ENCODE measurements at places on chromosomes 1 and 21.

DNA sequence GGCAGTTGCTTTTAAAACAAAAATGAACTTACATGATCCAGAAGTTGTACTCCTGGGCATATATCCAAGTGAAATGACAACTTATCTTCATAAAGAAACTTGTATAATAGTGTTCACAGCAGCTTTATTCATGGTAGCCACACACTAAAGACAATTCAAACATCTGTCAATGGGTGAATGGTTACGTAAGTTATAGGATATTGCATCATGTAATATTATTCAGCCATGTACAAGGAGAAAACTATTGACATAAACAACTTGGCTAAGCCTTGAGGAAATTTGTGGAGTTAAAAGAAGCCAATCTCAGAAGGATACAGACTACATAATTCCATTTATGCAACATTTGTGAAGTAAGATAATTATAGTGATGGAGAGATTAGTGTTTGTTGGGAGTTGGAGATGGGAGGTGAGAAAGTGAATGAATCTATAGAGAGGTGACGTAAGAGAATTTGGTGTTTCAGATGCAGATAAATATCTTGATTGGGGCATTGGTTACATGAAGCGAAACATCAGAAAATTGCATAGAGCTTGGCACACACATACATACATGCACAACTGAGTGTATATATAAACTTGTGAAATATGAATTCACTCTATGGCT is 49.9 kb upstream of the GRIK1 start:
- DNase-seq, result no peak

DNA sequence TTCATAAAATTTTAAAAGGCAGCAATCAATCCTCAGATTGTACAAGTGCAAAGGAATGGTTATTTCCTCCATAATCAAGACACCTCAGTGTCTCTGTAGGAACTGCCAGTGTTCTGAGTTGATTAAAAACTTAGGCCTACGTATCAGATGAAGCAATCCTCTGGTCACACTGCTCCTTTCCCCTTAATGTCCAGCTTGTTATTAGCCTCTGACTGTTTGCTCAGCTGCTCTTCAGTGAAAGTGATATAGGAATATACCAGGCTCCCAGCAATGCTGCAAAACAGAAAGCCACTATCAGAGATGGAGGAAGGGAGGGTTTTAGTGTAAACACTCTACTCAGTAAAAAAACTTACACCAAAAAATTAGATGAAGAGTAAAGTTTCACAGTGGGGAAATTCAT is 49.8 kb downstream of the SLC35D1 start:
- DNase-seq, result no peak

GRCh38 chr1:216293683-216294082 is 129.6 kb downstream of the USH2A start:
- DNase-seq, result no peak

- DNase-seq, result no peak
Measured at GRCh38 chr1:32883338-32884031, 2.8 kb upstream of the HPCA start.

GRCh38 chr1:151213560-151213959 is 15.2 kb downstream of the PIP5K1A start:
- no peak for DNase-seq

DNA sequence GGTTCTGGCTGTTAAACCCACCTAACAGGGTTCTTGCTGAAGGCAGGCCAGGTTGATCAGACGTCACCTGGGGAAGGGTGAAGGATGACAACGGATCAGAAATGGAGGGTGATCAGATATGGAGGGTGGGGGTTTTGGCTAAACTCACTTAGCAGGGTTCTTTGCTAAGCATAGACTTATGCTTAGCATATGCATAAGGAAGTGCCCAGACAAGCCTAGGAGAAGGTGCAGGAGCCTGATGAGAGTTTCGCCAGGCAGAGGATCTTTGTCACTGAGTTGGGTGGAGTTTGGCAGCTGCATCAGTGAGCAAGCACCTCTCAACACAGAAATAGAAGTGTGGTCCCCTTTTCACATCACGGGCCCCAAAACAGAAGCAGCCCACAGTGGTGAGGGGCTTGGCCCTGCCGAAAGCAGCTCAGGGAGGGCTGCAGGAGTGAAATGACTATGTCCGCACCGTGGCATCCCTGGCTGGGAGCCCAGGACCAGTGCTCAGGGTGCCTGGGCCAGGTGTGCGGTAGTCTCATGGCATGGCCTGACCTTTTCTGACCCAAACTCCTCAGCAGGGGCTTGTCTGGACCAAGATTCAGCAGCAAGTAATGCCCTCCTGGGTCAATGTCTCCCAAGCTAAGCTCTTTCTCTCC is 101.6 kb downstream of the AJAP1 start:
- no peak for DNase-seq

GRCh38 chr1:203328714-203329122 is 22.2 kb downstream of the FMOD start:
- DNase-seq, result no peak

- DNase-seq, result no peak
Measured at GRCh38 chr1:236282425-236282716, 613 bp upstream of the ERO1B start.

DNA sequence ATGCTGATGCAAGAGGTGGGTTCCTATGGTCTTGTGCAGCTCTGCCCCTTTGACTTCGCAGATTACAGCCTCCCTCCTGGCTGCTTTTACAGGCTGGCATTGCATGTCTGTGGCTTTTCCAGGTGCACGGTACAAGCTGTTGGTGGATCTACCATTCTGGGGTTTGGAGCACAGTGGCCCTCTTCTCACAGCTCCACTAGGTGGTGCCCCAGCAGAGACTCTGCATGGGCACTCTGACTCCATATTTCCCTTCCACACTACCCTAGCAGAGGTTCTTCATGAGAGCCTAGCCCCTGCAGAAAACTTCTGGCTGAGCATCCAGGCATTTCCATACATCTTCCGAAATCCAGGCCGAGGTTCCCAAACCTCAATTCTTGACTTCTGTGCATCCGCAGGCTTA is 989.0 kb downstream of the PLA2G4A start:
- no peak for DNase-seq

- DNase-seq, result no peak
Measured at GRCh38 chr1:9907441-9907840, 2.6 kb downstream of the CTNNBIP1 start.

DNA sequence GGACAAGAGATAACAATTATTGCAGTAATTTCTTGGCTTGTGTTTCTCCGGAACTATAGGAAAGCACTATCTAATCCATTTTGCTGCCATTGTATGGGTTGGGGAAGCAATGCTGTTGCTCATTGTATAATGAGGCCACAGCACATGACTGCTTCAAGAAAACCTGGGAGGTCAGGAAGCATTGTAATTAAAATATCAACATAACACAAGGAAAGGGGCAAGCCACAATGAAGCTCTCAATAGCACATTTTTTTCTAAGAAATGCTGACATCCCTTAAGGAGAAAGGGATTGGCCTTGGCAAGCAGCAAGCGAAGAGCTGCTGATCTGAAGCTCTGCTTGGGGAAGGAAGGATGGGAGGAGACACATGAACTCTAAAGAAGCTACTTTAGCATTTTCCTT is 44.0 kb downstream of the PLPP3 start:
- DNase-seq, result no peak

DNA sequence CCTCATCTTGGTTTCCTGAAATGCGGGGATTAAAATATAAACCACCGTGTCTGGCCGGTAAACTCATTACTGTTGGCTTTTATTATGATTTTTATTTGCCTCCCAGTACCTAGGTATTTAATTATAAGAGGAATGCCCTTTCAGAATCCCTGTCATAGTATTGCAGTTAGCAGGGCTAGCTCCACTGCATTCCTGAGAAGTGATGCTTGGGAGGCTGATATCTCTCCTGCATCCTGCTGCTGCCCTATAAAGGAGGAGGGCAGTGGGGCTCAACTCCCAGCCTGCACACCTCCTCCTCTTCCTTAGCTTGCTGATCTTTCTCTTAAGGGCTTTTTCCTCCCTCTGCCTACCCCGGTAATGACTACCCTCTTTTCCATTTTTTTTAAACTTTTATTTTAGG is 19.9 kb upstream of the DISC1 start:
- DNase-seq, result no peak

- no peak for DNase-seq
Measured at GRCh38 chr21:21898801-21899200, 900.6 kb downstream of the NCAM2 start.

DNA sequence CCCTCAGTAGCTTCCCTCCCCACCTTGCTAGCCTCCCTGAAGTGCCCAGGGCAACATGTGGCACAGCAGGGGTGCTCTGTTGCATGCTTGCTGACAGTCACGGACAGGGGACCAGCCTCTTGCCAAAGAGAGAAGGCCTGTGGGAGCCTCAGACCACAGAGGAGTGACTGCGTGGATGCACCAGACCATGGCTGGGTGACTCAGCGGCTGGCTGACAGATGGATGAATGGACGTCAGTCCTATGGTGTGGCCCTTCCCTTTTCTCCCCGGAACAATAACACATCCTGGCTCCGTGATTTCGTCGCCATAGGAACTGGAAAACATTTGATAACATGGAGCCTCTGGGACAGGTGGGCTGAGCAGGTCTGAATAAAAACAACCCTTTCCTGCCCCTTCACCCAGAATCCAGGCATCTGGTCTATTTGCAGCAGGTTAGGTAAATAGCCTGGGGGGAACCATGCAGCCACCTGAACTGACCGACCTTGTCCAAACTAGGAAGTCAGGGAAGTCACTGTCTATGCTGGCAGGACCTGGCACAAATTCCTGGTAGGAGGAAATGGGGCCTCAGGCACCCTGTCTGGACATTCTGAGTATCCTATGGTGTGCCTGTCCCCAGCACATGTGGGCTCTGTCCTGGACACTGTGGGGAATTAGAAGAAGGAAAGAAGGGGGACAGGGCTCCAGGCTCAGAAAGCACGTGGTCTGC is 53.3 kb downstream of the NENF start:
- no peak for DNase-seq

DNA sequence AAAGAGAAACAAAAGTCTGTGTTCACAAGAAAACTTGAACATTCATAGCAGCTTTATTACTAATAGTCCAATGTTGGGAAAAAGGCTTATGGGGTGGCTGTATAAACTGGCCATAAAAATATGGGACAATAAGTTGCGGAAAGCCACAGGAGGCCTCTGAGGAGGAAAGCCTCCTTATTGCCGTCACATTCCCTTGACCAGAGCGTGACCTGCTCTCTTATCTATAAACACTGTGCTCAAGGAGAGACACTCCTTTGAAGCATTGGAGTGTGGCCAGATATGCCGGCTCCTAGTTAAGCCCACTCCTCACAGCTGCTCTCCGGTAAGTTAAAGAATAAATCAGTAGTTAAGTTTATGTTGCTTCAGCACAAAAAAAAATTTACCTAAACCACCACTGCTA is 19.7 kb downstream of the OR6Y1 start:
- no peak for DNase-seq
